ENCODE measurements at places on chromosomes 6 and 20. TPM values are rescaled to one million over a fixed set of nuclear protein-coding genes. Genes with fewer than 3 reads are reported as not detected.

DNA sequence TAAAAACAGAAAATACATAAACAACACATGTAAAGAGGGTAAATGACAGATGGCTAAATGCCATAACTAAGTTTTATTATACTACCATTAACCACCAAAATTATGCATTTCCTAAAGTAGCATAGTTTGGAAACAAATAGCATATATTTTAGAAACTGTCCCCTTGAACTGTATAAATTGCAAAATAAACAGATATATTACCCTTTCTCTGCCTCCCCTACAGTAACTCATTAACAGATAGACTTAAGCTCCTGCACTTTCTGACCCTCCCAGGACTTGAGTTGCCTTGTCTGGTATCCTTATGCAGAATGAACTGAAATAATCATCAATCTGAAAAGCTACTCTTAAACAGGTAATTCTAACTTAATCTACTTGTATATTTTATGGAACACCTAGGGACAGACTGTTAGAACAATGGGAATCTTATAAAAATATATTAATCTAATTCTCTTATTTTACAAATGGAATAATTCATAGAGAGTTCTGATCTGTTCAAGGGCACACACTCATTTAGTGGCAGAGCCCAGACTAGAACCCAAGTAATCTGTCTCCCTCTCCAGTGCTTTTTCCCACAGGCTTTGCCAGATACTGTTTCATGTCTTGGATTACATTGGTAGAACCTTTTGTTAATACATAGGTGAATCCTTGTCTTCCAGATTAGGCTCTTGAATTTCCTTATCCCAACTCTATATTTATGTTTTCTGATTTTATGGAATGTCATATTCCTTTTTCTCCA is 50.6 kb upstream of the LOC128125822 start:
- peaks cover 10% of the 10 kb centered on the region for H3K4me1 ChIP-seq
- no peak overlapping the region for H3K27ac ChIP-seq
- H3K36me3 ChIP-seq = no peaks in the 10 kb centered on the region
- no peak overlapping the region for H3K4me3 ChIP-seq

DNA sequence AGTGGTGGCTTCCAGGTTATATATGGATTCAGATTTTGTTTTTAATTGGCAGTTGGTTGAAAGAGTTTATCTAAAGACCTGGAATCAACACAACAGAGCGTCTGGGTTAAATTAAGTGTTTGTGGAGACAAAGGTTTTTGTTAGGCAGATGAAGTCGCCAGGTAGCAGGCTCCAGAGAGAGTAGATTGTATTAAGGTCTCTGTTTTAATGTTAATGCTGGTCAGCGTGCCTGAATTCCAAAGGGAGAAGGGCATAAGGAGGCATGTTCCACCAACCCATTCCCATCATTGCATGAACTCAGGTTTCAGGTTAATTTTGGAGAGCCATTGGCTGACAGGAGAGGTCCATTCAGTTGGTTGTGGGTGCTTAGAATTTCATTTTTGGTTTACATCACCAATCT is 744.1 kb upstream of the GJE1 start:
- H3K27ac ChIP-seq = no peak overlapping the region
- H3K4me1 ChIP-seq = no peaks in the 10 kb centered on the region
- no peak overlapping the region for H3K4me3 ChIP-seq
- DNase-seq = no peak
- H3K36me3 ChIP-seq = no peaks in the 10 kb centered on the region

DNA sequence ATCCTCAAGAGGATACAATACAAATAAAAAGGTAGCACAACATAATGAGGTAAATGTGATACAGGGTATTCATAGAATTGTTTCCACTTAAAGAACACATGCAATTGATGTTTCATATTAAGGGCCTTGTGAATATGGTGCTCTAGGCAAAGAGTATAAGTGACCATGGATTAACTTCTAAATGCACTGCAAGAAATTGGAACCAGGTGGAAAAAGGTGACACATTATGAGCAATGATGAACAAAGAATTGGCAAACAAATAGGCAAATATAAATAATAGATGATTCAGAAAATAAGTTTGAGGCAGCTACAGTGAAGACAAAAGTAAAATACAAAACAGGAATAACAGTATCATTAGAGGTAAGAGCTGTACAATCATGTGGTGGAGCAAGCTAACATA is 192.0 kb downstream of the GRIK2 start:
- H3K27ac ChIP-seq = no peak overlapping the region
- no peak for DNase-seq
- no peaks in the 10 kb centered on the region for H3K27me3 ChIP-seq
- H3K4me3 ChIP-seq = no peak overlapping the region
- no peaks in the 10 kb centered on the region for H3K4me1 ChIP-seq

- no peaks in the 10 kb centered on the region for H3K27me3 ChIP-seq
- DNase-seq = no peak
- H3K36me3 ChIP-seq = no peaks in the 10 kb centered on the region
These were observed 29.1 kb upstream of the ECI2 start for GRCh38 chr6:4164456-4164855.

- H3K36me3 ChIP-seq = no peaks in the 10 kb centered on the region
- no peak overlapping the region for H3K27ac ChIP-seq
- no peak overlapping the region for H3K4me3 ChIP-seq
- H3K4me1 ChIP-seq = peaks cover 4% of the 10 kb centered on the region
These were observed 1.2 kb upstream of the CALHM6 start for GRCh38 chr6:116459927-116460326.

GRCh38 chr6:68911811-68912210 is 276.7 kb downstream of the ADGRB3 start:
- H3K27me3 ChIP-seq = no peaks in the 10 kb centered on the region
- no peaks in the 10 kb centered on the region for H3K4me1 ChIP-seq
- no peak overlapping the region for H3K27ac ChIP-seq
- no peak overlapping the region for H3K4me3 ChIP-seq
- H3K36me3 ChIP-seq = no peaks in the 10 kb centered on the region

GRCh38 chr6:147055821-147056392 is 148.3 kb upstream of the STXBP5 start:
- no peak for DNase-seq
- H3K4me1 ChIP-seq = no peaks in the 10 kb centered on the region
- no peak overlapping the region for H3K27ac ChIP-seq
- no peak overlapping the region for H3K4me3 ChIP-seq

DNA sequence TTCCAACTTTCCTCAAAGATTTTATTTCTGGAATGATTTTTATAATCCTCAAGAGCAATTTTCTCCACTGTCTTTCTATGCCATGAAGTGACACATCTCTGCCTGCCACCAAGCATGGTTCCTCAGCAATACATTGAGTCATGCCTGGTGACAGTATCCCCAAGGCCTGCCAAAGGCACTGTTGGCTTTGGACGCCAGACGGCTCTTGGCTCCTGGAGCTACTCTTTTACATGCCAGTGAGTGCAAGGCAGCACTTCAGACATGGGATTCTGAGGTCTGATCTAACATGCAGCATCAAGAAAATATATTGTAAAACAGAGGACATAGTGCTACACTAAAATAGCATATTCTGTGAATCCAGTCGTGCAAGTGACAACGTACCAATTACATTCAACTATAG is 20.1 kb upstream of the PLEKHG1 start:
- H3K4me1 ChIP-seq = no peaks in the 10 kb centered on the region
- no peak overlapping the region for H3K4me3 ChIP-seq
- DNase-seq = peak; percentile 68
- H3K36me3 ChIP-seq = no peaks in the 10 kb centered on the region

- H3K4me3 ChIP-seq = no peak overlapping the region
- H3K4me1 ChIP-seq = no peaks in the 10 kb centered on the region
- H3K36me3 ChIP-seq = no peaks in the 10 kb centered on the region
- H3K27ac ChIP-seq = no peak overlapping the region
- H3K27me3 ChIP-seq = no peaks in the 10 kb centered on the region
These were observed 693.0 kb upstream of the MAP3K7 start for GRCh38 chr6:91279740-91280493.

GRCh38 chr6:32148289-32149091 is 3.2 kb downstream of the PRRT1 start:
- H3K4me1 ChIP-seq = peaks cover 15% of the 10 kb centered on the region
- no peaks in the 10 kb centered on the region for H3K27me3 ChIP-seq
- peak; percentile 57 for DNase-seq
- H3K27ac ChIP-seq = no peak overlapping the region
- no peaks in the 10 kb centered on the region for H3K36me3 ChIP-seq

DNA sequence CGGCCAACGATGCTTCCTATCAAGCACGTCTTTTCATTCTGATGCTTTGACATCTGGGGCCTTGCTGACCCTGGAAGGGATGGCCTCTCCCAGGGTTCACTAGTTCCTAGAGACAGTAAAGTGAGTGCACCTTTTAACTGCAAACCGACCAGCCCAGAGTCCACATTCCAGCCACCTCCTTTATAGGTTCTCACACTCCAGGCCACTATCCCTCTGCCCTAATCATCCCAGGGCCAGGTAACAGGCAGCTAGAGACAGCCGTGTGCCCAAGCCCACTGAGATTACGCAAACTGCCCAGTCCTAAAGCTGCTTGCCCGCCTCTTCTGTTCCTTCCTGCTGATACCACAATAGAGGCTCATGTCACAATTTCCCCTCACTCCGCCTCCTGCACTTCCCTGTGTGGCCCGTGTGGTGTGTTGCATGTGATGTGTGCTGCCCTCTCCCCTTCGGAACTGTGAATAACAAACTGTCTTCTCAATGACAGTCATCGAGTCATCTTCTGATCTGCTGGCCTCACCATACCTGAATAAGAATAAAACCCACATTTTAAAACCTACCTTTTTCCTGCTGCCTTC is 123.7 kb upstream of the EXOC2 start:
- no peaks in the 10 kb centered on the region for H3K27me3 ChIP-seq
- no peaks in the 10 kb centered on the region for H3K4me1 ChIP-seq
- H3K27ac ChIP-seq = no peak overlapping the region
- no peak overlapping the region for H3K4me3 ChIP-seq

DNA sequence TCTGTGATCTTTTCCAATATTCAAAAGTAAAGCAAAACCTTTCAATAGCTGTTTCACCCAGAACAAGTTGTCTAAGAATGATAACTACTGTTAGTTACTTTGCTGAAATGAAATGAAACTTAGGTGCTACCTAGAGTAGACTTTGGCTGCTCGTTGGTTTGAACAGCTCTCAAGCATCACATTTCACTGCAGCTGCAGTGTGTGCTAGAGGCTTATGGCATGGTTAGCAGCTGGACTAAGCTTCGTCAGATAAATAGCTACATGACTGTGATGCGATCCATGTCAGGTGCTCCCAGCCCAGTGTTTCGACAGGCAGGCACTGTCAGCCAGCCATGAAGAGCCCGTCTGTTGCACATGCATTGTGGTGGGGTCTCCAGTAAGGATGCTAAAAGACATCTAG is 201.1 kb downstream of the TFAP2B start:
- H3K27me3 ChIP-seq = no peaks in the 10 kb centered on the region
- H3K4me3 ChIP-seq = no peak overlapping the region
- no peaks in the 10 kb centered on the region for H3K36me3 ChIP-seq
- no peak for DNase-seq
- H3K27ac ChIP-seq = no peak overlapping the region
- H3K4me1 ChIP-seq = no peaks in the 10 kb centered on the region

GRCh38 chr6:46000905-46001304 is 14.8 kb downstream of the CLIC5 start:
- no peak overlapping the region for H3K4me3 ChIP-seq
- H3K27ac ChIP-seq = no peak overlapping the region
- H3K27me3 ChIP-seq = no peaks in the 10 kb centered on the region
- no peak for DNase-seq

DNA sequence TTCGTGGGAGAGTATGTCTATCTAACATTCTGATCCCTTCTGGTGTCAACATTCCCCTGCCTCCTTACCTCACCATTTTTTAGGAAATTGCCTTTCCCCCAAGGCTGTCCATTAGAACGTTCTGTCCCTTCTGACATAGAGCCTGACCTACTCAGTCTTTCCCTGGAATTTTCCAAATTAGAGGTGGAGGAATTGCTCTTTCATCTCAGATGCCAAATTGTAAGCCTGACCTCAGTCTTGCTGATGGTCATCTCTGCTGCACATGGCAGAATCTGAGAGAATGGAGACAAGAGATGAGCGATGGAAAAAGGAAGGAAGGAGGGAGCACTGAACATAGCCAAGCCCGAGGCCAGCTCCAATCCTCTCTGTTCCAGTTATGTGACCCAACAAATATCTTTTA is 5.4 kb upstream of the GCM1 start:
- no peaks in the 10 kb centered on the region for H3K4me1 ChIP-seq
- H3K36me3 ChIP-seq = no peaks in the 10 kb centered on the region
- peak overlapping the region; percentile 27 for H3K27ac ChIP-seq
- no peak for DNase-seq
- no peak overlapping the region for H3K4me3 ChIP-seq
- H3K27me3 ChIP-seq = no peaks in the 10 kb centered on the region

DNA sequence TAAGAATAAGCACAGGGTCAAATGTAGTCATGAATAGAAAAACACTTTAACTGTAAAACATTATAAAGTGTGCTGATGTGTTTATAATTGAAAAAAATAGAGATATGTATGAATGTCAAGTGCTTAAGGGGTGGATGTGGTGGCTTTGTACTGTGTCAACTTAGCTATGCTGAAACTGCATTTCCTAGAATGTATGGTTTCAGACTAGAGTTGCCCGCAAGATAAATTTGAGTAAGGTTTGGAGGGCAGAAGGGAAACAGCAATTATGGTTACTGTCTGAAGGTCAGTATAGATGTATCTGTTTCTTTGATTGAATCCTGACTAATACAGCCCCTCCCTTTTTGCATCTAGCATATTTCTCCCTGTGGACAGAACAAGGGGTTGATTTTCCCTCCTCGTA is 288.1 kb upstream of the MOCS1 start:
- H3K27me3 ChIP-seq = no peaks in the 10 kb centered on the region
- no peak overlapping the region for H3K4me3 ChIP-seq
- H3K36me3 ChIP-seq = no peaks in the 10 kb centered on the region
- H3K27ac ChIP-seq = no peak overlapping the region

DNA sequence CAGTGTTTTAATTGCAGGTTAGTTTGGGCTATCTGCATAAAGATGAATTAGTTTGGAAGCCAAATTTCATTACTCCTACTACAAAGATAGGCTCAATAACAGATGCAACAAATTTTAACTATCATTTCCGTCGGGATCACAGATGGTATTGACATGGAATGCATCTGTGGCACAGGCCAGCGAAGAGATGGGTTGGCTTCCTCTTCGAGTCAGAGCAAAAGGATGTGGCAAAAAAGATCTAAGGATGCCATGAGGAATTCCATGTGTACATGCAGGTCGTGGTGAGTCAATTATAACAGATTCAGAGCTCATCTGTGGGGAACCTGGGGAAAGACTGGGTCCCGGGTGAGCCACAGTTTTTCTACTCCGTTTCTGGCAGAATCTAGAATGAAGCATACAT is 83.0 kb upstream of the CITED2 start:
- H3K27ac ChIP-seq = no peak overlapping the region
- no peak for DNase-seq
- no peaks in the 10 kb centered on the region for H3K27me3 ChIP-seq
- H3K36me3 ChIP-seq = no peaks in the 10 kb centered on the region
- H3K4me1 ChIP-seq = no peaks in the 10 kb centered on the region

LST1 gene
- total RNA-seq = not detected

PTGIS gene
- total RNA-seq = 10.1 TPM

IL17F gene
- not detected for total RNA-seq

BTBD3 gene
- total RNA-seq = 40.2 TPM

CD83 gene
- total RNA-seq = 4.7 TPM

ADGRB3 gene
- total RNA-seq = 1.8 TPM

Data from thyroid gland (tissue), 4 donors.